ENCODE measurements at places on chromosomes 1 and 21. TPM values are rescaled to one million over a fixed set of nuclear protein-coding genes. Genes with fewer than 3 reads are reported as not detected.

The PMF1 gene
- total RNA-seq: 24.1 TPM

The CAPN8 gene
- not detected for total RNA-seq

The SLC45A1 gene
- 2.3 TPM for total RNA-seq

The CLEC20A gene
- not detected for total RNA-seq

Measured in fibroblast of lung (primary cell).